NCI-H1092 (cell line): ENCODE measurements at places on chromosomes 3 and 15.

- peak; percentile 22 for DNase-seq
Measured at GRCh38 chr3:141050576-141051442, at the start of gene SPSB4. Gene SPSB4, plus strand, starts transcription at chr3:141051347. Its CDS starts 14,758 bp downstream, at chr3:141066105.

- no peak for DNase-seq
Measured at GRCh38 chr15:93109336-93110102, 20.5 kb upstream of the RGMA start.

GRCh38 chr3:40187945-40188344, 121.6 kb upstream of the EIF1B start:
- no peak for DNase-seq

DNA sequence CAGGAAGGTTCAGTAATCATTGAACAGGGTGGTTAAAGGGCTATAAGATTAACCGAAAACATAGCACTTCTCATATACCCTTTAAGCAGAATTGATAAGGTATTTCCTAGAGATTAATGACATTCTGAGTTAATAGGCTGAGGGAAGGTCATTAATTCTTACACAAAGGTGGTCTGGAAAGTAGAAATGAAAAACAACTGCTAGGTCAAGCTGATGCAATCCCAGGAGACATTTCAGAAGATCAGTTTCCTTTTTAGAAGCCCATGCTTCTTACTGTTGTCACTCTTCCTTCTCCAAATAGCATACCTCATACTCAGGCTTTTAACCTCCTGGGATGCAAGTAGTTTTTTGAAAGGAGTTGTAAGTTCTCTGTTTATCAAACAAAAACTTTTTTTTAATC, 8.8 kb downstream of the FILIP1L start:
- no peak for DNase-seq

DNA sequence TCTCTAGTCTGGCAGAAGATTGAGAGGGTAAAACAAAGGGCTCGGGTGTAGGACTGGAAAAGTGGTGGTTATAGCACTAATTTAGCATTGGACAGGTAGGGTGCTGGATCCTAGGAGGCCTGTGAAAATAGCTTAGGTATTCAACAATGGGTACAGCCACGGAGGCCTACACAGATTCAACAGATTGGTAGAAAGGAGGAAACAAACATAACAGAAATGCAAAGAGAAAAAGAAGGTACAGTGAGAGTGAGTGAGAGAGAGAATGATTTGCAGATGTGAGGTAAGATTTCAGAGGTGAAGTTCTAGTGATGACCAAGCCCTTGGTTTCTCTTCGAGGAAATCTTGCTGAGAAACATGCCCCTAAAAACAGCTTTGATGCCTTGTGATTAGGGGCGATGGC, 37.9 kb downstream of the ADIPOQ start:
- DNase-seq: no peak

- no peak for DNase-seq
Measured at GRCh38 chr3:134066651-134067530, 37.2 kb upstream of the SLCO2A1 start.

DNA sequence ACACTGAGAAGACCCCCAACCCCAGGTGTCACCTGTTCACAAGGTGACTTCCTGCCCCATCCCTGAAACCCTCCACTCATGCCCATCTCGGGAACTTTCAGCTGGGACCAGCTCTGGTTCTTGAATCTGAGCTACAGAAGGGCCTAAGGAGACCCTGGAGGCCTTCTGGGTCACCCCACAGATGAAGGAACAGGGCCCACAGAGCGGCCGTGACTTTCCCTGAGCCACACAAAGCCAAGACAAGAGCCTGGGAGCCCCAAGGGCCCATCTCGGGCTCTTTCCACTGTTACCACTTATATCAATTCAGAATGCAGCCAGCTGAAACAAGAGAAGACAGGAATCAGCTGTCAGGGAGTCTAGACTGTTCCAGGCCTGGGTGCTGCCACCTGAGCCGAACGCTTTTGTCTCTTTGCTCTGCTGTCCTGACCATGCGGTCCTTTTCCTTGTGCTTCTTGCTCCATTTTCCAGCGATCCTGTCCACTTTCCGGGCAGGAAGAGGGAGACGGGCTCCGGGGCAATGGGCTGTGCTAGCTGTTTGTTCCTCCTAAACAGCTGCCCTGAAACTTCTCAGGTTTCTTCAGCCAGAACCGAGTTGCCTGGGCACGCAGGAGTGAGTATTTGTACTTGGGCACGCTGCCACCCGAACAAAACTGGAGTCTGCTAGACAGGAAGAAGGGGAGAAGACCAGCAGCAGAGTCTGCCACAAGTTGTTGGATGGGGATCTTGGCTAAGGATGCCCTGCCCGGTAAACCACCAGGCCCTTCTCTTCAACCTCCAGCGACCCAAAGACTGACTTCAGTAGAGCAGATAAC, 28.0 kb upstream of the PIGZ start:
- peak; percentile 56 for DNase-seq

- no peak for DNase-seq
Measured at GRCh38 chr3:132593241-132593946, 3.7 kb upstream of the ACKR4 start.

DNA sequence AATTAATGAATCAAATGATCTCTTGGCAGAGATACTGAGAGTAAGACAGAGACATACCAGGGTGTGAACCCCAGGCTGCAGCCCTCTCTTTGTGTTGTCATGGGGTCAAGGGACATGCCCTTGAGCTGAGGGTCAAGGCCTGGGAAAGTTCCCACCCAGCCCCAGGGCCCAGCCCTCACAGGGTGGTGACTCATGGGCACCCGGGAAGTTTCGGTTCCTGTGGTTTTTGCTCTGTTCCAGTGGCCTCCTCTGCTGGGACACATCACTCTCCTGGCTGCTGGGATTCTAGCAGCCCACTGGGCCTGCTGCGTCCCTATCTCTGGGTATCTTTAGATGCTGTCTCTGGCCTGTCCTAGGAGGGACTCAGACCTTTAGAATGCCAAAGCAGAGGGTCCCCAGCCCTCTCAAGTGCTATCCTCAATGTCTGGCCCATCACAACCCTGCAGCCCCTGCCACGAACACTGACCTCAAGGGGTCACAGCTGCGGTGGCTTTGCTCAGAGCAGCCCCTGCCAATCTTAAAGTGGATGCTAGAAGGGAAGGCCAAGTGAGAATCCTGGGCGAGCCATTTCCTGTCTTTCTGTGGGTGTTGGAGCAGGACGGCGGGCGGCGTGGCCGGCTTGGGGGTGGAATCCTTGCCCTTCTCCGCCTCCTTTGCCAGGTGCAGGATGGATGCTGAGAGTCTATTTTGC, 148.4 kb upstream of the TLE3 start:
- no peak for DNase-seq

GRCh38 chr15:98813951-98814350, 165.6 kb downstream of the IGF1R start:
- no peak for DNase-seq

DNA sequence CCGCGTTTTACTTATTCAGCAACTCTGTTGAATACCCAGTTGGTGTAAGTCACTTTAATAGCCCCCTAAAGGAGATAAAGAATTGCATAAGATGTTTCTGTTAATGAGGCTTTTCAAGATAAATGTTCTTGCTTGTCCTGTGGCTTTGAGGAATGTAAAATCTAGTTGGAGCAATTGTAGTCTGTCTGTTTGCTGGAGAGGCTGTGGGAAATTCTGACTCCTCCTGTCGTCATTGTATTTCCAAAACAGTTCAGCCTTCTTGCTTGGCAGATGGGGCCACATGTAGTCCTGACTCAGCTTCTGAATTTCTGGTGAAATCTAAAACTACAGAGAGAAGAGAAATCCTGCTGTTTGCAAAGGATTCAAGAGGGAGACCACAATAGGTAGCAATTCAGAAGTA, 114.4 kb downstream of the RYR3 start:
- no peak for DNase-seq

- no peak for DNase-seq
Measured at GRCh38 chr3:76523337-76523736, 516.6 kb upstream of the ROBO2 start.

DNA sequence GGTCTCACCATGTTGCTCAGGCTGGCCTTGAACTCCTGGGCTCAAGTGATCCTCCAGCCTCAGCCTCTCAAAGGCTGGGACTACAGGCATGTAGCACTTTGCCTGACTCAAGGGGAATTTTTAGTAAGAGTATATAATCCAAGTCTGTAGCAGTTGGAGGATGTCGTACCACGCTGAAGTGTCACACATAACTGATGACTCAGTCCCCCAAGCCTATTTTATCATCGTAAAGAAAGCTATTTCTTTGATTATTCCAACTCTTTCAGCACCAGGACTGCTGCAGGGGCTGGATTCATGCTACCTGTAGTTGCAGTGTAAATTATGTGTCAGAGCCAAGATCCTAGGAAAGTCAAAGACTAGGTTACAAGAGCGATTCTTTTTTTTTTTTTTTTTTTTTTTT, 1.4 kb upstream of the PRKCI start:
- no peak for DNase-seq
